ENCODE measurements at places on chromosomes 5 and 9. TPM values are rescaled to one million over a fixed set of nuclear protein-coding genes. Genes with fewer than 3 reads are reported as not detected.

The LHX3 gene
- total RNA-seq = not detected

The SPINK6 gene
- total RNA-seq = not detected

The NR5A1 gene
- total RNA-seq = not detected

The ANKRD18A gene
- total RNA-seq = 15.4 TPM

The PCDHA9 gene
- total RNA-seq = 1.00 TPM

The BRINP1 gene
- total RNA-seq = not detected

The FST gene
- 25.7 TPM for total RNA-seq

The CAMK2A gene
- total RNA-seq = not detected

The MCIDAS gene
- not detected for total RNA-seq

The ZNF474 gene
- total RNA-seq = not detected

The GFRA3 gene
- total RNA-seq = 0.48 TPM

The FOXD4L5 gene
- not detected for total RNA-seq

The LRRC70 gene
- 2.0 TPM for total RNA-seq

The GDNF gene
- total RNA-seq = 0.80 TPM

The FTMT gene
- total RNA-seq = not detected
